ENCODE measurements at places on chromosomes 13 and 19. TPM values are rescaled to one million over a fixed set of nuclear protein-coding genes. Genes with fewer than 3 reads are reported as not detected.

DNA sequence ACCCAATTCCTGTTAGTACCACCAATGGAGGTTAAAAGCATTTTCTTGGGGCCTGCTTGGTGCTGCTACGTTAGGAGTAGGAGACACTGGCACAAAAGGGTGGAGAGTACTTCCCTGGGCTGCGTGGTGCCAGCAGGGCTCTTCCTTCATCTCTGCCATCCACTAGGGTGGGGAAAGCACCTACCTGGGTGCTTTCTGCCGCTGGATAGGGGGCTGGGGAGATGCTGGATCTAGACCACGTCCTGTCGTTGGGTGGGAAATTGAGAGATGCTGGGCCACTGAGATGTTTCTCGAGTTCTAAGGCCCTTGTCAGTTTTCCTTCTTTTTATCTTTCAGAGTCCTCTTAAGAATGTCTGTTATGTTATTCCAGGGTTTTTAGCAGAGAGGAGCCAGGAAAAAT lies 6.7 kb upstream of the FCGBP start:
- no peak for DNase-seq

DNA sequence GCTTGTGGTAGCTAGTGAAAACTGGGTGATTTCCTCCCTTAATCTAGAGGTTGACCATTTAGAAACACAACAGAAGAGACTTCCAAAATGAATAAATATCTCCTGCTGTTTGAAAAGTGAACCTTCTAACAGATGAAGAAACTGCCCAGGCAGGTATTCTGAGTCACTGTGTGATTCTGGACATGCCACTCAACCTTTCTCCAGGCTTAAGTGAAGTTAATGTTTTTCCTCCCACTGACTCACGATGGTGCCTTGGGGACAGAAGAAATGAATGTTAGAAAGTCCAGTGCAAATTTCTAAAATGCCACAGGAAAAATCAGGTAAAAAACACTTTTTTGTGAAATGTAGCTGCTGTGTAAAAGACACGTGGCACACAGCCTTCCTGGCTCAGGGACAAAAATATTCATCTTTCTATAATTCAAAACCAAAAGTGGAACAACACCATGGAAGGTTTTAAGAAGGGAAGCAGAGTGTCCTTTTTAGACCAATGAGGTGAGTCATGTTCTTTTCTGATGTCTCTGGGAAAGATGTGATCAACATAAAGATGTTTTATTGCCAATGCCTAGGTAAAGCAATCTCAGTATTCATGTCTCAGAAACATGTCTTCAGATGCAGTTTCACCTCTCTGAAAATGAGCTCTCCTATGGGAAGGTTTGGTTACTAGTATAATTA lies 9.1 kb downstream of the UBE2L5 start:
- no peak for DNase-seq

- DNase-seq = peak; percentile 69
Observed at GRCh38 chr19:52993342-52994178, 20.2 kb upstream of the ERVV-1 start.

Gene ZIK1
- total RNA-seq = 18.8 TPM

Gene LRRC4B
- total RNA-seq = 12.8 TPM

DNA sequence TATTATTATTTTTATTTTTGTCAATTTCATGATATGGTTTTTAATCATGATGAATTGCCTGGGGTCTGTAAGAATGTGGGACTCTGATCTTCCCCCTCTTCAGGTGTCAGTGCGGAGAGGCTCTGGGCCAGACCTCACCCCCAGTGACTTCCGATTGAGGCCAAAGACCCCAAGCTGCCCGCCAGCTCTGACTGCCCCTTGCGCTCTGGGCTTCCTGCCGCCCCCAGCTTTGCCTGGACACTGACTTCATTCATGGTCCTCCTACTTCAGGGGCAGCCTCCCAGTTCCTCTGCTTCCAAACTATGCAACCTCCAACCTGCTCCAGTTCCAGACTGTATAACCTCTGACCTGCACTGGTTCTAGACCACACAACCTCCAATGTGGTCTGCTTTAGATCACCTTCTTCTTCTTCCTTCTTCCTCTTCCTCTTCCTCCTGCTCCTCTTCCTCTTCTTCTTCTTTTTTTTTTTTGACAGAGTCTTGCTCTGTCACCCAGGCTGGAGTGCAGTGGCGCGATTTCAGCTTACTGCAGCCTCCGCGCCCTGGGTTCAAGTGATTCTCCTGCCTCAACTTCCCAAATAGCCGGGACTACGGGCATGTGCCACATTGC lies 6.7 kb upstream of the PPP5C start:
- no peak for DNase-seq

Gene ZNF555
- total RNA-seq = 14.8 TPM

- no peak for DNase-seq
Observed at GRCh38 chr19:17949956-17950309, 17.0 kb upstream of the KCNN1 start.

Gene INSL3
- total RNA-seq = not detected

DNA sequence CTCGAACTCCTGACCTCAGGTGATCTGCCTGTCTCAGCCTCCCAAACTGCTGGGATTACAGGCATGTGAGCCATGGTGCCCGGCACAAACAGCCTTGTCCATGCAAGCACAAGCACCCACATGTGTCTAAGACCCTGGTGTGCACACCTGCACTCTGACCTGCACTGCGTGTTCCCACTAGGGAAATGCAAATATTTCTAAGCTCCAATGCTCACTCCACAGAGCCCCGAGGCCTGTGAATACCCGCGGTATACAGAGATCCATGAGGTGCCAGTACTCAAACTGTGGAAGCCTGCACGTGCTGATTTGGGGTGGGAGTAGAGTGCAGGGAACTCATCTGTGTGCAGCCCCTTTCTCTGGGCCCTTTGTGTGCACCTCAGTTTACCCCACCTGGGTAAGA lies 14.7 kb downstream of the GADD45B start:
- no peak for DNase-seq

DNA sequence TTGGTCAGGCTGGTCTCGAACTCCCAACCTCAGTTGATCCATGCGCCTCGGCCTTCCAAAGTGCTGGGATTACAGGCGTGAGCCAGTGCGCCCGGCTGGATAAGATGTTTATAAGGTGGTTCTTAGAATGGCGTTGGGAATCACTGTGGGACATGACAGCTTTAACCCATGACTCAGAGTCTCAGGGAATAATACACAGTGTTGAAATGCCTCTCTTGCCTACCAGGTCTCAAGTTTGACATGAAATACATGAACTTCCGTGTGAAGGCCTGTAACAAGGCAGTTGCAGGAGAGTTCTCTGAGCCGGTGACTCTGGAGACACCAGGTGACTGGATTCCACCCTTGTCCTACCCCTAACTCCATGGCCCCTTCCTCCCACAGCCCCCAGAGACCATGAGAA lies 12.6 kb downstream of the FSD1 start:
- no peak for DNase-seq

GRCh38 chr19:3061182-3062161 lies 823 bp downstream of the TLE5 start:
- no peak for DNase-seq

DNA sequence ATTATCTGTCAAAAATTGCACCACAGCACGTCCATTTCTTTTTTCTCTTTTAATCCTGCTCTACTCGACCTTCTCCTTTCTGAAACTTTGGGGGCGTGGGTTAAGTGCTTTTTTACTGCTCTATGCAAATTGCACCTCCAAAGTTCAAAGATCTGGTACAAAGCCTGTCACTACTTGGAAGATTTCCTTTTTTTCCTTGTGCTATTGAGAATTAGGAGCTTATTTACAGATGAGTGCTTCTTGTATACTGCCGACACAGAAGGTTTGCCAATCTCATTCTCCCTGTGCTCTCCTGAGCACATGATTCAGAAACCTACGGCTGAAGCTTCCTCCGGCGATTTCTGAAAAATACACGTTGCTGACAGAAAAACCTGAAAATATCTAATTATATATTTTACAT lies 94.8 kb downstream of the TEX29 start:
- no peak for DNase-seq

GRCh38 chr19:45821103-45821521 lies 6.0 kb upstream of the RSPH6A start:
- DNase-seq = no peak

GRCh38 chr13:114022876-114023275 lies 49.0 kb upstream of the C13orf46 start:
- no peak for DNase-seq

GRCh38 chr19:1752009-1752756 lies 1.1 kb upstream of the ONECUT3 start:
- DNase-seq = no peak

Gene TGFBR3L
- total RNA-seq = not detected

GRCh38 chr13:78610381-78610883 lies 7.1 kb upstream of the POU4F1 start:
- DNase-seq = peak; percentile 72

Gene OLFM2
- 18.2 TPM for total RNA-seq

Gene RRAS
- 11.8 TPM for total RNA-seq

DNA sequence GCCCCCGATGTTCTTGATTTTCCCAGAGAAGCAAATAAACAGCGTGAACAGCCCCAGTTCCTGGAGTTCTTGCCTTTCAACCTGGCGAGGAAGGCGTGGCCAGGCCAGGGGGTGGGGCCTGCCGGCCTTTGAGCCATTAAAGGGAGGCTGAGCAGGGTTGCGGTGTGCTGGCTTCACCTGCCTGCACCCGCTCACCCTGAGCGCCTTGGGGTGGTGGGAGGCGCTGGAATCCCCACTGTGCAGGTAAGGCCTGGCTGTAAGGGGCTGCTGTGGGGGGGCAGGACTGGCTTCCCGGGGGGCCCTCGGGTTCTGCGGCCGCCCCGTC lies 2.7 kb upstream of the MISP start:
- no peak for DNase-seq

GRCh38 chr13:78054157-78054556 lies 135.5 kb upstream of the EDNRB start:
- no peak for DNase-seq

GRCh38 chr13:44275381-44275780 lies 98.2 kb upstream of the SERP2 start:
- DNase-seq = no peak

- no peak for DNase-seq
Observed at GRCh38 chr13:69565334-69565733, 542.3 kb upstream of the ATXN8OS start.

DNA sequence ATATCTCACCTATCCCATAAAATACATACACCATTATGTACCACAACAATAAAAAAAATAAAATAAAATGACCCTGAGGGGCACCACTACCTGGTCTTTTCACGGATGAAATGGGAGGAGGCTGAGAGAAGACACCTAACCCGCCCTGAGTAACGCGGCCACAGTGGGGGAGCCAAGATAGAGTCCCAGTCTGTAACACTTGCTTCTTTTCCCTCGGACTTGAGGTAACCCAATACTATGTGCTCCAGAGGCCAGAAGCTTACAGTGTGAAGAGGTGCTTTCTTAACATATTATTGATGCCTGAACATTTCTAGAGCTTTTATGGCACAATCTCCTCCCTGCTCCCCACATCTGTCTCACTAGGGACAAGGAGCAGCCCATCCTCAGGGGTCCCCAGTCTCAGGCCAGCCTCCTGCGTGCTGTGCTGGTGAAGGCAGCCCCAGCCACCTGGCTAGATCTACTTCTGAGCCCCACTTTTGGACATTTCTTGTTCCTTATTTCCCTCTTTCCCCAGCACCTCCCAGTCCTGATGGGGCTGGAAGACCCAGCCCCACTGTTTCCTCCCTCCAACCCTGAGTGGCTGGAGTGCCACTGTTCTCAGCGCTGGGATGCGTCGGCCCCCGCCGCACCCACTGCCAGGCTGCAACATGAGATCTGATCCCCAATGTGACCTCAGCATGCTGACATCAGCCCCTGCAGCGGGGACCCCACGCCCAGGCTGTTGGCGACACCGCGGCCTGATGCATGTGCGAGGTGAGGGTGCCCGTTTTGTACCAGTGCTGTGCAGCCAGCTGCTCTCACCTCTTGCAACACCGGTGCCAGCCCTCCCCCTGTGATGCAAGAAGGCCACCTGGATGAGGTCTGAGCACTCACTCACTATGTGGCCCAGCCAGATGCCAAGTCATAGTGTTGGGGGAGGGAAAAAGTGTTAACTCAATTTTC lies 143.3 kb downstream of the DCLK1 start:
- no peak for DNase-seq

DNA sequence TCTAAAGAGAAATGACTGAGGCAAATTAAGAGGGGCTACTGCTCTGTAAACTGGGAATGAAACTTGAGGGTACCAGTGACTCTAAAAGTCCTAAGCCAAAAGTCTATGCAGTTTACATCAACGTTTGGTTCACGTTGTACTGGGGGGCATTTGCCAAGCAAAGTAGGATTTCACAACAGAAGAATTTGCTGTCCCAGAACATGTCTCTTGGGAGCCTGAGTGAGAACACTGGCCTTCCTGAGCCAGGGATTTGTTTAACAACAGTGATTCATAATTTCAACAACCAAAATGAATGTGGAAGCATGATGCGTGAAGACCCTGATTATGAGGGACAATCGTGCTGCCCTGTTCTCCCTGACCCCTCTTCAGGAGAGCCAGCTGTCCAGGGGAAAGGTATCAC lies 178.0 kb downstream of the OXGR1 start:
- DNase-seq = no peak

DNA sequence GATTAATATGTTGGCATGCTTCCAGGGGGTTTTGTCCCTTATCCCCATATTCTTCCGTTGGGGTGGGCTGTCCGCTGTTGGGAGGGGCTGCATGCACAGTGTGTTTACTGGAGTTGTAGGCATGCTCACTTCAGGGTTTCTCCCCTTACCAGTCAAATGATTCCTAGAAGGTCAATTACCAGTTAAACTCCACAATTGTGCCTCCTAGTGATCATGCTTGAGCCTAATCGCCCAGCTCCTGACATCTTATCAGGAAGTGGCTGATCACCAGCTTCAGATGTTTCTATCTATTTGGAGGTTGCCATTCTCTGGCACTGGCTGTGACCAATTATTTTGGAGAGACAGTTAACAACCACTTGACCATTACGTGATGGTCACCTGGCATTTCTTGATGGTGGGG lies 1090.0 kb downstream of the SLITRK5 start:
- no peak for DNase-seq

DNA sequence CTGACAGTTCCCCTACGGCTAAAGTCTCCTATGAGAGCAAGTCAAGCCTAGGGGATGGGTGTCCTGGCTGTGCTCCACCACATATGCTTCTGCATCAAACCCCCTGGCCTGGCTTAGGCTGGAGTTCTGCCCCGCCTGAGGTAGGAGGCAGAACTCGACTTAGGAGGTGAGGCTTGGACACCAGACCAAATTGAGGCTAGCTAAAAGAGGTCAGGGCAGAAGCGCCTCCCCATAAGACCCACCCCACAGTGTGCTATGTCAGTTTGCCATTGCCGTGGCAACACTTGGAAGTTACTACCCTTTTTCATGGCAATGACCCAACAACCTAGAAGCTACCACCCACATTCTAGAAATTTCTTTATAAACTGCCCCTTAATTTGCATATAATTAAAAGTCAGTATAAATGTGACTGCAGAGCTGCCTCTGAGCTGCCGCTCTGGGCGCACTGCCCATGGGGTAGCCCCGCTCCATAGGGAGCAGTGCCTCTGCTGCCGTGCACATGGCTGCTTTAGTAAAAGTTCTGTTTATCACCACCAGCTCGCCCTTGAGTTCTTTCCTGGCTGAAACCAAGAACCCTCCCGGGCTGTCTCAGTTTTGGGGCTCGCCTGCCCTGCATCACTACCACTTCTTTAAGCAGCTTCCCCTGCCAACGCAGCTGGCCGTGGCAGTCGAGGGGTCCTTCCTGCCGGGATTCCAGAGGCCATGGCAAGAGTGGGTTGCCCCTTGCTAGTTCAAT lies 20.2 kb downstream of the AP1M1 start:
- DNase-seq = no peak
